ENCODE measurements at places on chromosomes 6 and 20.

DNA sequence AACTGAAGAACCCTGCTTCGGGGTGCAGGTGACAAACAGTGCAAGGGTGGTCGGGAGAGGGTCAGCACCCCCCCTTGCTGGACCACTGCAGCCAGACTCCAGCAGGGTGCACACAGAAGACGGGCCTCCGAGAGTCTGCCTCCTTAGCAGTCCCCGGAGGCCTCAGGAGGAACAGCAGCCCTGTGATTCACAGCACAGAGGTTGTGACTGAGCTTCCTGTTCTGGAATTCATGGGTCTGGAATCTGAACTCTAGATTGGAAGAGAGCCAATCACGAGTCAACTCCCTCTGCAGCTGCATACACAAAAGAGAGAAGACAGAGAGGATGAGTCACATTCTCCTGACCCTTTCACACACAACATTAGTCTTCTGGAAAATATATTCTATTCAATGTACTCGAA lies 249.0 kb upstream of the OPRM1 start:
- no peak for DNase-seq

- DNase-seq = no peak
These were observed 246.8 kb upstream of the EXOC2 start for GRCh38 chr6:939526-940252.

GRCh38 chr6:117441824-117442264 lies 16.1 kb upstream of the ROS1 start:
- peak; percentile 79 for DNase-seq

DNA sequence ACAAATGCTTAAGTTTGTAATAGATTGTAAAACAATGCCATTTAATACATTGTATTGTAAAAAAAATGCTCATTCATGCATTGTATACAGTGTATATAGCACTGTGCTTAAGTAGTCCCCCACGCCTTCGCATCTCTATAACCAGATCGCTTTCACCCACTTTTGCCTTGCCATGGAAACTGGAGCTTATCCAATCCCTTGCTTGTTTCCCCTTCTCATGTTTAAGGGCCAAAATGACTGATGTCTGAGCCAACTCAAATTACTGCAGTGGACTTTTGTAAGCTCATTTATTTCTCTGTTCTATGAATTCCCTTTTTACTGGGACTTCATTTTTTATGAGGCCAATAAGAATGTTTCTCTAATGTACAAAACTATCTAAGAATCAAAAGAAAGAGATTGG lies 730.9 kb upstream of the GJE1 start:
- no peak for DNase-seq

GRCh38 chr6:128712898-128713297 lies 170.0 kb upstream of the LAMA2 start:
- DNase-seq = no peak

GRCh38 chr20:63541371-63541770 lies 4.2 kb upstream of the PTK6 start:
- DNase-seq = no peak

DNA sequence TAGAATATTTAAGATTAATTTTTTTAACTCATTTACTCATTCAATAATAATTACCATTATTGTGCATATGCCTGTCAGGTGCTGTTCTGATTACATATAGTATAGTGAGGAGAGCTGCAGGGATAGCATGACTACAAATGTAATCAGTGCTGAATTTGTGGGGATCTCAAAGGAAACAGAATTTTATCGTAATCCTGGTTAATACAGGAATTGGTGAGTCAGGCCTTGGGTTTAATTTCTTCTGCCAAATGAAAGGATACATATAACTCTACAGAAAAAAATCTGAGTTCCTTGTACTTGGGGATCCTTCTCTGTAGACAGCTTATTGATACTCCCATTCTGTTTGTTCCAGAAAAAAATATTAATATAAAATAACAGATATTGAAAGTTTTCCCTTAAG lies 297.2 kb downstream of the GJA1 start:
- no peak for DNase-seq

- DNase-seq = no peak
These were observed 530.1 kb upstream of the CITED2 start for GRCh38 chr6:139904568-139904967.

DNA sequence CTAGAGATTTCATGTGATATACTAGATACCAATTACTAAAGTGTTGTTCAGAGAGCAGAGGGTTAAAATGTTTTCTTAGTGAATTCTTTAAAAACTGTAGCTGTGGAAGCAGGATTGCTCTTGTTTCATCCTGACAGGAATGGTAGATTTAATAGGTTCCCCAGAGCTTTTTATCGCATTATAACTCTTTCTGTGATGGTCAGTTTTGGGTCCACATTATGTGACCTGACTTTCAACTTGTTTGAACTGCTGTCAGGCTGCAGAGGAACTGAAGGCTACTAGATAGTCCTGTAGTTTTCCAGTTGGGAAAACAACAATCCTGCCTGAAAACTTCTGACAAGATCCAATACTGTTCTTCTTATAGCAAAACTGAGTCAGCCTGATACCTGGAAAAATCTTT lies 329.3 kb upstream of the FLRT3 start:
- DNase-seq = no peak

- no peak for DNase-seq
These were observed 75.2 kb downstream of the RSPH3 start for GRCh38 chr6:158924499-158925455.

GRCh38 chr6:2556761-2557160 lies 194.0 kb downstream of the MYLK4 start:
- DNase-seq = no peak

GRCh38 chr6:166998256-166999144 lies 697 bp upstream of the CEP43 start:
- no peak for DNase-seq

- DNase-seq = no peak
These were observed 14.2 kb downstream of the GFOD1 start for GRCh38 chr6:13472976-13473767.

- peak; percentile 12 for DNase-seq
These were observed 878 bp downstream of the HLA-C start for GRCh38 chr6:31270788-31271640.
